Activated CD8-positive, alpha-beta memory T cell treated with anti-CD3 and anti-CD28 coated beads for 4 hours (primary cell): ENCODE measurements at places on chromosomes 6 and 20.

GRCh38 chr6:5085648-5086293, 630 bp downstream of the PPP1R3G start:
- no peak for DNase-seq

GRCh38 chr20:61953037-61954021, 112.4 kb downstream of the TAF4 start:
- no peak for DNase-seq

DNA sequence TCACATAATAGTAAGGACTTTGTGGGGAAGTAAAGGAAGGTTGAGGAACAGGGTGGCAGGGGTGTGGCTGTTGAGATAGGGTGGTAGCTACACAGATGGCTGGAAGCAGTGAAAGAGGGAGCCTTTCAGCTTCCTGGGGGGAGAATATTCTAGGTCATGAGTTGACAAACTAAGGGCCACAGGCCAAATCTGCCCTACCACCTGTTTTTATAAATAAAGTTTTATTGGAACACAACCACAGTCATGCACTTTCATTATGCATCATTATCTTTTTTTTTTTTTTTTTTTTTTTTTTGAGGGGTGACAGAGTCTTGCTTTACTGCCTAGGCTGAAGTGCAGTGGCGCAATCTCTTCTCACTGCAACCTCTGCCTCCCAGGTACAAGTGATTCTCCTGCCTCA, 243.1 kb downstream of the NFATC2 start:
- no peak for DNase-seq

GRCh38 chr6:11346516-11346915, 114.0 kb upstream of the NEDD9 start:
- no peak for DNase-seq

GRCh38 chr6:111723412-111723970, 117.8 kb upstream of the TRAF3IP2 start:
- no peak for DNase-seq

GRCh38 chr20:1831606-1832005, 63.6 kb upstream of the SIRPA start:
- DNase-seq = no peak

DNA sequence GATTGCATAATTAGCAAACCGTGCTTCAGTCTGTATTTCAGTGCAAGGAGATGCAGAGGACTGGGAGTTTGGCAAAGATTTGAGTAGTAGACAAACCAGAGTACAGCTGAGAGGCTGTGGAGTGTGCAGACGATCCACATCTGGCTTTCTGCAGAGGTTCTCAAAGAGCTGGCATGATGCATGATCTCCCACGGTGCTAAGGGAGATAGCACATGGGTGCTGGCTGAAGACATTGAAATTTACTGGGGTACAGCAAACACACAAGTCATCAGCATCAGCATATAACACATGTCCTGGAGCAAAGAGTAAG, 79.0 kb upstream of the FAM184A start:
- no peak for DNase-seq

DNA sequence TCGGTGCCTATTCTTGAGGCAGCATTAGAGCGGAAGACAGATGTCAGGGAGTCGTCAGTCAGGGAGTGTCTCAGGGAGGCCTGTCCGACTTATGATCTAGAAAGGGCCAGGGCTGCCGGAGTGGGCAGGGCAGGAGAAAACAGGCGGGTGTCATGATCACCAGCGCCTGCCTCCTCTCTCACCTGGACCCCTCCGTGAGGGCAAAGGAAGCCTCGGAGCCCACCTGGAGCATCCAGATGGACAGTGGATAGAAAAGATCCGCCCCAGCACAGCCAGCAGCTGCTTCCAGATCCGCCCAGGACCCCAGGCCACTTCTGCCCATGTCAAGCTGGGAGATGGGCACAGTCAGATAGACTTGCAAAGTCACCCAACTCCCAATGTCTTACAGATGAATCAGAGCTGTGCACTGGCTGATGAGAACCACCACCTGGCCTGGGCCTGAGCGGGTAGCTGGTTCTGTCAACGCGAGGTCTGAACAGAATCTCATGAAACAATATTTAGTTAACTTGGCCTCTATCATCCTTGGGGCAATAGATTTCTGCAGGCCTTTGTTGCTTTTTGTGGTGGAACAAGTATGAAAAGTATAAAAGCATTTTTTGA, 22.2 kb downstream of the PSMG4 start:
- no peak for DNase-seq

GRCh38 chr20:44460795-44461141, 14.9 kb upstream of the TTPAL start:
- no peak for DNase-seq

GRCh38 chr20:54110041-54110440, 39.6 kb upstream of the BCAS1 start:
- DNase-seq = no peak

GRCh38 chr6:170459451-170459850, 93.7 kb downstream of the PSMB1 start:
- peak; percentile 27 for DNase-seq

- DNase-seq = peak; percentile 19
These were observed 7.5 kb upstream of the GGTLC1 start for GRCh38 chr20:23995905-23996666.

- DNase-seq = no peak
These were observed 33.4 kb downstream of the MTFR2 start for GRCh38 chr6:136216503-136217401.

DNA sequence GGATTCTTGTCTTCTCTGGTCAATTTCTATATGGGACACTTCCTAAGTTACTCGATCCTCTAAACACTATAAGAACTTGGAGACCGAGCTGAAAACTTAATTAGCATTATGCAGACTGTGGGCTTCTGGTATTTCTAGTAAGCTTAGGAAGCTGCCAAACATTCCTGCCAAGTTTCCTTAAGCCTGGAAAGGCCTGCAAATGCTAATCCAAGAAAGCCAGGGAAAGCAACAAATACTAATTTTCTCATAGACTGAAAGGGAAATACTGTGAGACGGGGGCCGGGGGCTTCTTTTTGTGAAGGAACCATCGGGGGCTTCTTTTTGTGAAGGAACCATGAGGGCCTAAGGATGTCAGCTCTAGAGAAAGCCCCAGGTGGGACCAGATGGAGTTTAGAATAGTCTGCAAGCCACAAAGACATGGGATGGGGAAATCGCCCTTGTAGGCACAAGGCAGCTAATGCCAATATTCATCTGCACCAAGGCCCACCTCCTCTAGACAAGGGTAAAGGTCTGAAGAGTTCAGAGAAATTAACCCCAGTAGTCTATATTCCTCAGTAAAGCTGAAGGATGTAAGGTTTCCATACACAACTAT, 332.4 kb upstream of the PRDM1 start:
- DNase-seq = no peak

GRCh38 chr6:90458353-90459224, 128.3 kb downstream of the MAP3K7 start:
- peak; percentile 26 for DNase-seq

- no peak for DNase-seq
These were observed 4.9 kb upstream of the FKBP1A start for GRCh38 chr20:1397710-1398109.

GRCh38 chr20:56018716-56019115, 13.4 kb upstream of the CBLN4 start:
- no peak for DNase-seq

- DNase-seq = no peak
These were observed 71.2 kb downstream of the TNFRSF21 start for GRCh38 chr6:47238456-47238995.

GRCh38 chr6:11113038-11113437, 1.5 kb upstream of the ERVFRD-1 start:
- no peak for DNase-seq

- DNase-seq = no peak
These were observed 45.4 kb downstream of the FIG4 start for GRCh38 chr6:109736273-109737025.

DNA sequence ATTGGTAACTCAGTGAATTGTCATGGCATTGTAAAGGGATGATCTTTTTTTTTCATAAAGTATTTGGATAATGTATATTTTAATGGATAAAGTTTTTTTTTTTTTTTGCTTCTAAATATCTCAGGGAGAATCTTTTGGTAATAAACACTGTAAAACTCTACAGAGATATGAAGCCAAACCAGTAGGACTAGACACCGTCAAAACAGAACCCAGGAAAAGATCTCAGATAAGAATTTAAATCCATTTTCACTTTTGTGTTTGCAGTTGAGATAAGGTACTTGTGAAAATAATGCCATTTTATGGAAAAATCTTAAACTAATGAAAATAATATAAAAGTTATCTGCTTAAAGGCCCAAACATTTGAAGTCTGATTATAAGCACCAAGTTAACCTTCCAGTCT, 27.0 kb downstream of the FAM83B start:
- no peak for DNase-seq

- no peak for DNase-seq
These were observed 48.1 kb upstream of the AFDN start for GRCh38 chr6:167778497-167779128.

DNA sequence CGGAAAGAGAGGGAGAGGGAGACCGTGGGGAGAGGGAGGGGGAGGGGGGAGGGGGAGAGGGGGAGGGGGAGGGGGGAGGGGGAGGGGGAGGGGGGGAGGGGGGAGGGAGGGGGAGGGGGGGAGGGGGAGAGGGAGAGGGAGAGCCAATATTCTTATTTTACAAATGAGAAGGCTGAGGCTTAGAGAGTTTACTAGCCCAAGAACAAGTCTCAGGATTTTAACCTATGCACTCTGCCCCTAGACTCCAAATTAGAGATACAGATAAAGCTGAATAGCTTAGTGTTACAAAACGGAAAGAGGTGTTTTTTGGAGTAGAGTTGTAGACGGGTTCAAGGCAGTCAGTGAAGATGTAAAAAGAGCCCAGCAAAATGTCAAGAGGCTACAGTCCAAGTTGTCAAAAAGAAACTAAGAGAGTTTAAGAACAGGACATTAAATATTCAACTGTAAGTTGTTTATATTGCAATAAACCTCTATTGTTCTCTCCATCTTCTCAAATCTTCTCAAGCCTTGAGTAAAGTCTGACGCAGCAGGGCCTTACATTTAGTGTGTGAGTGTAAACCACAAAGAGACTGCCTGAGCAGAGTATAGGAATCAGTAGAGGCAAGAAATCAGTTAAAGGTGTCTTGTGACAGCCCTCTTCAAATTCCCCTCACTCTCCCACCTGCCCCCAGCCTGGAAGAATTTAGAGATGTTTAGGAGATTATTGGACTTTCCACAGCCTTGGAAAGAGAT, 34.9 kb upstream of the AKIRIN2 start:
- no peak for DNase-seq

DNA sequence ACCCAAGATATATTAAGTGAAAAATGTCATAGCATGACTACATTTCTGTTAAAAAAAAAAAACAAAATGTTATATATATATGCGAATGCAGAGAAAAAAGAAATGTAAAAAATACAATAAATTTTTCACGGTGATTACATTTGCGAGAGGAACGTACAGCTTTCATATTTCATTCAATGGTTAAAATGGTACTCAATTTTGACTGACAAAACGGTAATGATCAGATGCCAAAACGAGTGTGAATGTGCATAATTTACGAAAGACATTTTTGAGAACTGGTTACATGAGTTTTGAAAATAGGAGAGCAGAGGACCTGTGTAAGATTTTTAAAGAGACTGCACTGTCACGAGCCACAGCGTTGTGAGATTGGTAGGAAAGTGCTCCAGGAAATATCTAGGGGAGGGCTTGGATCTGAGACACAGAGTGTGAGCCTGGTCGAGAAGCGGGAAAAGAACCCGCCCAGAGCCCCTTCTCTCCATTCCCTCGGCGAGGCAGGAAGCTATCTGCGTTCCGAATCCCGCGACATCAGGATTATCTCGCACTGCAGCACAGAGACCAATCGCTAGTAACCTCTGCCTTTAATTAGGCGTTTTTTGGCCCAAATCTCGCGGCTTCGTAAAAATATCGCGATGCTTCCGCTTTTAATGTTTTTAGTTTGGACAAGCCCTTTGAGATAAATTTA, 28.5 kb downstream of the TRIM27 start:
- DNase-seq = peak; percentile 79

- DNase-seq = no peak
These were observed 245.0 kb downstream of the TTLL2 start for GRCh38 chr6:167569879-167570278.

DNA sequence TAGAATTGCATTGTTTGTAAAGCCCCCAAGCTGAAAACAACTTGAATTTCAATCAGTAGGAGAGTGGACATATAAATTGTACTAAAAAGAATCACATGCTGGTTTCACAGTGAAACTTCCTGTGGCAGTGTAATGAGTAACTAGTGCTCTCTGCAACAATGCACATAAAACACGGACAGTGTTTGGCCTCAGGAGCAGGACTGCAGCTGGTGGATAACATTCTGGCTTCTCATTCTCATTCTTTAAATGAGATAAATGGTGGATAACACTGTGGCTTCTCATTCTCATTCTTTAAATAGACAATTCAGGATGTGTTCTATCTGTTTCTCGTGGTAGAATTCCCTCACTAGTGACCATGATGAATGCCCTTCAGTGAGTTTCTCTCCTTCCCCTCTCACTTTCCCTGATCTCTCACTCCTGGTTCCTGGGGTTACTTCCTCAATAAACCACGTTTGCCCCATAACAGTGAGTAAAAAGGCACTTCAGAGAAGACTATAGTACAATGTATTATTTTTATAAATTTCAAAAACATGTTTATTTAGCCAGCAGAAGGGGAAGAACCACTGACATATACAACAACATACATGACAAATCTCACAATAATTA, 59.9 kb downstream of the SLC22A2 start:
- DNase-seq = no peak

- DNase-seq = no peak
These were observed 144.2 kb downstream of the PREX1 start for GRCh38 chr20:48683467-48684175.

DNA sequence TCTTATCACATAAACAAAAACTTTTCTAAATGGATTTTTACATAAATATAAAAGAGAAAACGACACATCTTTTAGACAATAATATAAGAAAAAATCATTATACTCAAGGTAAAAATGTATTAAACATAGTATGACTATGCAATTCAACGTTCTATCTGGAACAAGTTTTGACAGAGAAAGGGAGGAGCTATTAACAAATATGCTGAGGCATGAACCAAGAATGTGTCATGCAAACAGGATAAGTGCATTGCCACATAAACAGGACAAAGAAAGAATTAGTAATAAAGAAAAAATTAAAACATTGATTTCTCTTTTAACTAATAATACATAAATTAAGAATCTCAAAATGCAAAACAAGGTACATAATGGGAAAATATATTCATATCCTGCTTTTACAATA, 1353.4 kb upstream of the GJE1 start:
- DNase-seq = no peak

- DNase-seq = no peak
These were observed 17.6 kb downstream of the CBFA2T2 start for GRCh38 chr20:33507461-33507860.
